ENCODE measurements at places on chromosomes 6 and 20.

- no peak for DNase-seq
Measured at GRCh38 chr6:106442395-106442794, 81.9 kb downstream of the CRYBG1 start.

- DNase-seq: no peak
Measured at GRCh38 chr6:53543359-53544216, 1.3 kb downstream of the GCLC start.

- no peak for DNase-seq
Measured at GRCh38 chr6:151292974-151293687, 53.4 kb downstream of the AKAP12 start.

DNA sequence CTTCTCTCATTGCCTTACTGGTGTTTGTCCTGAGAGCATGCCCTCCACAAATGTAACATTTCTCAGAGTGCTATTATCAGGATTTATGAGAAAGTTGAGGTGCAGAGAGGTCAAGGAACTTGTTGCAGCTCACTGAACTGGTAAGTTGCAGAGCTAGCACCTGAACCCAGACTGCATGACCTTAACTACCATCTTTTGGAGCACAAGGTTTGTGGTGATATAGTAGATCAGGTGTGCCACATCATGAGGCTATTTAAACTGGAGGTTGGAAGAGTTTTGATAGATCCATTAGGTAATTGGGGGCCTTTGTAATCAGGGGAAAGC, 112.0 kb upstream of the CITED2 start:
- DNase-seq: no peak

GRCh38 chr20:21251278-21251677, 51.9 kb upstream of the XRN2 start:
- DNase-seq: no peak
